ENCODE measurements at places on chromosomes 2 and 18.

GRCh38 chr2:205780645-205781044 lies 98.3 kb downstream of the NRP2 start:
- DNase-seq: no peak

DNA sequence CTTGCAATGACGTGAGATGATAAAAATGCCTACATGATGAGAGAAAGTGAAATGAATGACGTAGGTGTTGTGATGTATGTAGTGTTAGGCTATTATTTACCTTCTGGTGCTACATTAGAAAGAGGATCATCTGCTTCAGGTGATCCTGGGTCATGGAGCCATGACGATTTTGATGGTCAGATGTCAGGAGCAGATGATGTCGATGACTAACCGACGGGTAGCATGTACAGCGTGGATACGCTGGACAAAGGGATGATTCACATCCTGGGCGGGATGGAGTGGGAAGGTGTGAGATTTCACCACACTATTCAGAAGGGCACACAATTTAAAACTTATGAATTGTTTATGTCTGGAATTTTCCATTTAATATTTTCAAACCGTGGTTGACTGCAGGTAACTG lies 43.5 kb upstream of the ACVR1C start:
- no peak for DNase-seq

DNA sequence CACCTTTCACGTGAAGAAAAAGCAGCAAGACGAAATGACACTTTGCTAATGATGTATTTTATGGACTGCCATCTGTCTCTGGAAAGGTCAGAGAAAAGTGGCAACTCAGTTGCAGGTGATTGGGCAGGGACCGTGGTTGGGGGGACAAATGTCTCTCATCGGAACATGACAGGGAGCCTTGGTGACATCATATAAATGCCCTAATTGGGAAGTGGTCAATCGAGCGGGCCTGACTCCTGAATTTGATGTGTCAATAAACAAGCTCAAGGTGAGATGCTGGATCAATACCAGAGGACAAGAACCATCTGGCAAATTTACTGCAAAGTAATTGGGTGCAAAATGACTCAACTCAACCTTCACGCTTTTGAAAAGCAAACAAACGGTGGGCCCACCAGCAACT lies 151.9 kb upstream of the SKOR2 start:
- no peak for DNase-seq

DNA sequence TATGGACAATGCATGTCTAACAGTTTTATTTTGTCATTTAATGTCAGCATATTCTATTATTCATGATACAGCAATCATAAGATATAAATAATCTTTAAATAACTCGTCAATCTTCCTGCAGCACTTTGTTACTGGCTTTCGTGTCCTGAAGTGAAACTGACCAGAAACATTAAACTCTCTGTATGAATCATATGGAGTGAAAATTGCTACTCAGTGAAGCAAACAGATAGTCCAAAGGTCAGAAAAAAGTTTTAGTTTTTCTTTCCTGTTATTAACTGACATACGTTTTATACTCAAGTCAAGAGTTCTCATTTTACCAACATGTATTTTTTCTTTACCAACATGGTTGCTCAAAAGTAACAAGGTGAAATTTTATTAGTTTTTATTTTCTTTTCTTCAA lies 106.8 kb upstream of the GALNT5 start:
- no peak for DNase-seq

DNA sequence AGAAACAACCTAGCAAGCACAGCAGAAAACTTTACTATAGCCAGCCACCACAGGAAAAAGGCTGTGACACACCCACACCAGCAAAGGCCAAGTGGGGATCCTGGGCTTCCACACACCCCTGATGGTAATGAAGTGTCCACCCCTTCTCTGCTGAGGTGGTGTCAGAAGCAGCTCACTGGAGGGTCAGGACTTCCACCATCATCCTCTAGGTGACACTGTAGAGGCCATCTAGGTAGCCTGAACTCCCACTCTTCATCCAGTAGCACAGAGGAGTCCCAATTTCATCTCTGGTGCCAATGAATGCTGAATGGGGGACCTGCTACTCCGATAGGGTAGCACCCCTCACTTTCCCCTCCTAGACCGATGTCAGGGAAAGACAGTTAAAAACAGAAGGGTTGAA lies 1544.4 kb downstream of the LRP1B start:
- no peak for DNase-seq

DNA sequence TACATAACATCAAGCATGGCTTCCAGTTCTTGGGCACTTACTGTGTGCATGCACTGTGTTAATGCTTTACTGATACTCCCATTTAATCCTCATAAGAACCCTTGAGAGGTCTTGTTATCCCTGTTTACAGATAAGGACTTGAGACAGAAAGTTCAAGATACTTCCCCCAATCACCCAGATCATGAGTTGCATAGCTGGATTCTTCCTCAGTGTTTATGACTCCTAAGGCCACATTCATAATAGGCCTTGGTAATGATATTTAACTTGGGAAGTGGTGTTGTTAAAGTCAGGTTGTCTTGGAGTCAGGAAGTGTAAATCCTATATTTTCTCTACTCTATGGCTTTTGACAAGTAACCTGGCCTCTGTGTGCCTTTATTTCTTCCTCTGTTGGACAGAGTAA lies 22.7 kb downstream of the NOSTRIN start:
- DNase-seq: no peak

DNA sequence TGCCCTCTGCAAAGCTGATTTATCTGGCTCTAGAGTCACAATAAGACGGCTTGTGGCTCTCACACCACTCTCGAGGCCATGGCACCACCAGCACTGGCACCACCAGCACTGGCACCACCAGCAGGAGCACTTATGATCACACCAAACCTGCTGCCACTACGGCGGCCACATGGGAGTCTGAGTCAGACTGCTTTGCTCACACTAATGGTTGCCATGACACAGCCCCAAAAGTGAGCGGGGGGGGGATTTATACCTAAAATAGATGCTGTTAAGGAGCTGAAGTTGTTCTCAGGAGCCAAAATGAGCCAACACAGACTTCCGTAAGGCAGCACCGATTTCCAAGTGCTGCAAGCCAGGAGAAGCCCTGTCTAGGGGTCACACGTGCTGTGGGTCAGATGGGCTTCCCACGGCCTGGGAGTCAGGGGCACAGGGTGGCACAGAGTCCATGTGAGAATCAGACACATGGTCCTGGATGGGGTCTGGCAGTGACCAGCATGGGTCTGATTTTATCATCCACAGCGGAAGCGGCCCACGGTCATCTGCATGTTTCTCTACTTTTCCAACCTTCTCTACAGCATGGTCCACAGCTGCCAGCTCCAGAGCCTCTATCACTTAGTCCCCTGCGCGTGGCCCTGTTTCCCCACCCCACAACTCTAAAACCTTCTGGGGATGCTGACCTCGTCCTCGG lies 16.7 kb downstream of the DNMT3A start:
- no peak for DNase-seq

DNA sequence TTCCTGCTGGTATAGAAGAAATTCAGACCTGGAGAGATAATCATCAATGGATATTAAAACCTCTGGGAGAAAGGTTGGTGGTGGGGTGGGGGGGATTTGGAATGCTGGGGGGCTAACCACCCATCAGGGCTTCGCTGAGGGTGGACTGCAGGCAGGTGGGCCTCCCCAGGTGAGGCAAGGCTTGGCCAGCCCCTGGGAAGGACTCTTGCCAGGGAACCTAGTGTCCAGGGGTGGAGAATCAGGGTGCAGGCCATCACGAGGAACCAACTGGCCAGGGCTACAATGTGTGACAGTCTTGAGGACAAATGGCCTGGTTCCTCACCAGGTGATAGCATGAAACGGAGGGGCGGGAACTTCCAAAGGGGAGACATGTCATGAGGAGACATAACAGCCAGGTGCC lies 11.8 kb downstream of the RAB11FIP5 start:
- DNase-seq: no peak

DNA sequence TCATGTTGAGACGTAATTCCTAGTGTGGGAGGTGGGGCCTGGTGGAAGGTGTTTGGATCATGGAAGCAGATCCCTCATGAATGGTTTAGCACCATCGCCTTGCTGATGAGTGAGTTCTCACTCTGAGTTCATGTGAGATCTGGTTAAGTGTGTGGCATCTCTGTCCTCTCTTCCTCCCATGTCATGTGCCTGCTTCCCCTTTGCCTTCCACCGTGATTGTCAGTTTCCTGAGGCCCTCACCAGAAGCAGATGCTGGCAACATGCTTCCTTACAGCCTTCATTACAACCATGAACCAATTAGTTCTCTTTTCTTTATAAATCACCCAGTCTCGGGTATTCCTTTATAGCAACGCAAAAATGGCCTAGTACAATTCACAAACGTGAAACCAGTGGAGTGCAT lies 14.6 kb upstream of the MCM6 start:
- DNase-seq: no peak

DNA sequence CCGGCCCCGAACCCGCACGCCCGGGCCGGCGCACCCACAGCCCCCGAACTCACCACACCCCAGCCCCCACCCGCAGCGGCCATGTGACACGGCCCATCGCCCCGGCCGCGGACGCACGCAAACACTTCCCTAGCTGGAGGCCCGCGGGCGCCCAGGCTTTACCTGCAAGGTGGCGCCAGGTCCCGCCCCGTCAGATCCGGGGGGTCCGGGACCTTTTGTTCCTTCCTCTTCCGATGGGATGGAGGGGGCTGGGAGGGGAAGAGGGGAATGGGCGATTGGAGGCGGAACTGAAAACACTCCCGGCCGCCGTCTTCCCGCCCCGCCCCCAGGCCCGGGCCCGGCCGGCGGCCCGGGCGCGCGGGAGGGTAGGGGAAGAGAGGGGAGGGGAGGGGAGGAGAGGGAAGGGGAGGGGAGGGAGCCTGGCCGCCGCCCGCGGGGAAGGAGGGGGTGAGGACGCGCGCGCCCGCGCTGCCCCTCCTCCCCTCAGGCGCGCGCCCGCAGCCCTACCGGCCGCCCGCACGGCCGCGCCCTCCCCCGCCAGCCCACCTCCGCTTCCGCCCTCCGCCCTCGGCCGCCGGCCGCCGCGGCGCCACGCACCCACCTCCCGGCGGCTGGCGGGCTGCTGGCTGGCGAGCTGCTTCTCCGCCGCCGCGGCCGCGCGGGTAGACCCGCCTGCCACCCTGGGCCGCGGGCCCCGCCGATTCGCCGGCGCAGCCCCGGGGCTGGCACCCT lies at the start of gene SMAD2:
Gene SMAD2 (minus strand): TSS at position 461 of the 732 bp plus-strand sequence. CDS start 33,903 bp downstream, outside the sequence.
- peak; percentile 46 for DNase-seq

- DNase-seq: no peak
Measured at GRCh38 chr2:80499095-80499494, 194.5 kb upstream of the LRRTM1 start.

GRCh38 chr2:230840301-230840700 lies 24.4 kb upstream of the ITM2C start:
- no peak for DNase-seq

DNA sequence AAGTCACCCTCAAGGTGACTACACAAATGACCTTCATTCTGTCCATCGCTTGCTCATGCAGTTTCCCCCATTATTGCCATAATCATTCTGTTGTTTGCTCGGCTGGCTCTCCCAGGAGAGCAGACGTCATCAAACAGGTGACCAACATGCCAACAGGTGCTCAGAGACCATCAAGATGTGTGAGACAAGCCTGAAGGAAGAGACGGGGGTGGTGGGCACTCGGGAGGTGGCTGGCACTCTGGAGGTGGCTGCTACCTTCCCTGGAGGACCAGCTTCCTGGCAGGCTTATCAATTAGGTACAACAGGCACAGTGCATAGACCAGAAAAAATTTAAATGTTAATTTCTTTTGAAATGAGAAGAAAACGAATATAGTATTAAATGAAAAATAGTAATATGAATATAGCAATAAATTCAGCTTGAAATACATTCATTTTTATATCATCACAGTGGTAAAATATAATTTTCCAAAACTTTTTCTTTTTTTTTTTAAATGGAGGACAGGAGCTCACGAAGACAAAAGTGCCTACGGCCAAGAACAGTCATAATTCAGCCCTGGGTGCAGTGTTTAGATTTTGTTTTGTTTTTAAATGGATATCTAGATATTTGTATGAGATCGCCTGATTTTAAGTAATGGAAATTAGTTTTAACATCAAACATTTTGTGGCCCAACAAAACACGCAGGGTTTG lies 16.9 kb upstream of the HAAO start:
- no peak for DNase-seq

DNA sequence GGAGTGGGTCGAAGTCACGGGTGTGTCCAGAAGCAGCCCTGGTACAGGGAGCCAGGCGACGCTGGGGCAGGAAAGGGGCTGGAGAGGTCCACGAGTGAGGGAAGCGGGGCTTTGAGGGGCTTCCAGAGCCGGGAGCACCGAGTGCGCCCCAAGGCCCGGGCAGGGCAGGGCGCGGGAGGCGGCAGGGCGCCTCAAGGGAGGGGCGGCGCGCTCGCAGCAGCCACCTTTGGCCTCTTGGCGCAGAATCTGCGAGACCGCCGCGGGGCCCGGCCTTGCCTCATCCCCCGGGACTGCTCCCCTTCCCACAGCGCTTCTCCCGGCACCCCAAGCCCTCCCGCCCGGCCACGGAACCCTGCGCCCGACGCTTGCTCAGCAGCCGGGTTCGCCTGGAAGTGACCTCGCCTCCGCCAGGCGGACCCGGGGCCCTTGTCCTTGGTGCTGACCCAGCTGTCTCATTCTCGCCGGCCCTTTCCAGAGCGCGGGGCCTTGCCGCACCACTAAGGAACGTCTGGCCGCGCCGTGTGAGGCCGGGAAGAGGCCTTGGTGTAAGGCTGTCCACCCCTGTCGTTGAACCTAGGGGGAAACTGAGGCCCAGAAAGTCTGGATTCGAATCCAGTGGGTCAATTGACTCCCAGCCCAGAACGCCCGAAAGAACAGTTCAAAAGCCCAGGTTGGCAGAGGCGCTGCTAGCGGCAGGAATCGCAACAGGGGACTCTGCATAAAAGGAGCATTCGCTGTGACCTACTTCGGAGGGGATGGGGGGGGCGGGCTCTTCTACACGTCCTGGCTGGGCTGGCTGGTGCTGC lies 584 bp upstream of the DNER start:
- no peak for DNase-seq

Measured in activated naive CD8-positive, alpha-beta T cell treated with anti-CD3 and anti-CD28 coated beads, Interleukin-2, amount 50 U/mL, for 16 hours (primary cell).